ENCODE measurements at places on chromosomes 4 and X. TPM values are rescaled to one million over a fixed set of nuclear protein-coding genes. Genes with fewer than 3 reads are reported as not detected.

The BMPR1B gene
- total RNA-seq = 7.4 TPM

The GAGE12F gene
- not detected for total RNA-seq

The MAGED4B gene
- 17.6 TPM for total RNA-seq

The CA5B gene
- total RNA-seq = 3.8 TPM

The CXCL11 gene
- 0.19 TPM for total RNA-seq

The NCAPG gene
- total RNA-seq = 22.6 TPM

The ZNF718 gene
- 0.53 TPM for total RNA-seq

The REPS2 gene
- total RNA-seq = 0.85 TPM

The HTN3 gene
- total RNA-seq = not detected
